ENCODE measurements at places on chromosomes 2 and 18.

- DNase-seq, result no peak
These were observed 3.4 kb downstream of the MZT2B start for GRCh38 chr2:130185436-130185835.

DNA sequence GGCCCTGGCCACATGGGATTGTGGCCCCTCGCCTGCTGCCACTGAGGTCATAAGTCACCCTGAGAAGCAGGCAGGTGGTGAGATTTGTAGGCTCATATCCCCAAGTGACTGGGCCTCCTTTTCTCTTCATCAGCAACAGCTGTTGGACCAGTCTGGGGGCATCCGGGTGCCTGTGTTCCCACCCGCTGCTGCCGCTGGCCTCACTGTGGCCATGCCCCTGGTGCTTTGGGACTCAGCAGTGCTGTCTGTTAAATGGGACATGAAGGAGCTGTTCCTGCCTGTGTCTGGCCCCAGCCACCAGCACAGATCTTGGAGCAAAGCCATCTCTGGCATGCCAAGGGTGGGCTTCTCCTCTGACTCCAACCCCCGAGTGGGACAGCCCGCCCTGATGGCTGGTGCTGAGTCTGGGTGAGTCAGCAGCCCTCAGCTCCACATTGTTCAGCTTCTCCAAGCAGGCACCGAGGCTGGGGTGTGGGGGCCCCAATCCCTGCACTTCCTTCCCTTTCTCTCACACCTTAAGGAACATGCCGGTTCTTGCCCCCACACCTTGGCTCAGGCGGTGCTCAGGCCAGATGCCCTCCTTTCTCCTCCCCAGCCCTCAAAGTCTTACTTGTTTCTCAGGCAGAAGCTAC, 207.9 kb downstream of the GLI2 start:
- DNase-seq, result no peak

DNA sequence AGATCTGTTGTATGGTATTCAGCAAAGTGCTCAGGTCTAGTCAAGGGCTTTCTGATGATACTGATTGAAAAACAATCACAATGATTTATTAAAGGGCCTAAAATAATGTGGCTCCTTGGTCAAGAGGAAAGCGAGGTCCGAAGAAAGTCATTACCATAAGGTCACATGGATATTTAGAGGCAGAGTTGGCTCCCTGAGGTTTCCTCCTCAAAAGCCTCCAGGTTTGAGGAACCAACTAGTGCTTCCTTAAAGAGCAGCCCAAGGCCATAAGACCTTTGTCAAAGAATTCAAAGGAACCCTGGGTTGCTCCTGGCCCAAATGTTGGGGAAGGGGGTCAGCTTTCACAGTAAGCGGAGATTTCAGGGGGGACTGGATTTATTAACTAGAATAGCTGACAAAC, 280.7 kb upstream of the ATP5MC3 start:
- DNase-seq, result no peak

GRCh38 chr2:66271777-66272176, 163.1 kb upstream of the MEIS1 start:
- DNase-seq, result no peak

DNA sequence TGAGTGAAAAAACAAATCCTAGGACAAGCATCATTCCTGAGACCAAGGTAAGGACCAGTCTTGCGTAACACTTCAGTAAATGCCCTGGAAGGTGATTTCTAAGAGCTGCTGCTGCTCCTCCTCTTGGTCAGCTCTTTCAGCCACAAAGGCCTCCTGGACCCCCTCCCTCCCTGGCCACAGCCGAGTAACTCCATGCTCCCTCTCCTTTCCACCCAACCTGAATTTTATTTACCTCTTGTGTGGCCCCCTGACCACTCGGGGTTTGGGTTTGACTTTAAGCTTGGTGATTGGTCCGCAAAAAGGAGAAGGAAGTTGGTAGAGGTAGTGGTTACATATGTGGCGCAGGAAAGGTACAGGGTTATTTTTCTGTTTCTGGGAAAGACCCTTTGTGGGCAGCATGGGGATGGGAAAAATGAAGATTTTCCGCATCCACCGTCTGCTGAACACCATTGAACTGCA, 9.2 kb downstream of the HTRA2 start:
- no peak for DNase-seq

DNA sequence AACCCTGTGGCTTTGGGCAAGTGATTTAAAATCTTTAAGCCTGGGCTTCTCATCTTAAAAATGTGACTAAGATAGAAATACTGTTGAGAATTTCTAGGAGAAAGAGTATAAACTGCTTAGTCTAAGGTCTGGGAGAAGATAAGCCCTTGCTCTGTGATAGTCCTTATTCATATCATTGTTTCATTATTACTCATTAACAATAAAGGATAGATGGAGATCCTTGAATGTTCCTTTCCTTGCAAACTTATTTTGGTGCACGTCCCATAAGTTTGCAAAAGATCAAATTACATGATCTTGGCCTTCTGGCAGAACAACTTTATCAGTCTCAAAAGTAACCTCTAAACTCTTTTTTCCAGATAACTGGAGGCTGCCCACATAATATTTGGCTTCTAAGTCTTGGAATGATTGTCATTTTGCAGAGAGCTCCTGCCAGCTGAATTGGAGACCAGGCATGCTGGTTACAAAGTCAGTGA, 138.3 kb downstream of the FAM124B start:
- no peak for DNase-seq

DNA sequence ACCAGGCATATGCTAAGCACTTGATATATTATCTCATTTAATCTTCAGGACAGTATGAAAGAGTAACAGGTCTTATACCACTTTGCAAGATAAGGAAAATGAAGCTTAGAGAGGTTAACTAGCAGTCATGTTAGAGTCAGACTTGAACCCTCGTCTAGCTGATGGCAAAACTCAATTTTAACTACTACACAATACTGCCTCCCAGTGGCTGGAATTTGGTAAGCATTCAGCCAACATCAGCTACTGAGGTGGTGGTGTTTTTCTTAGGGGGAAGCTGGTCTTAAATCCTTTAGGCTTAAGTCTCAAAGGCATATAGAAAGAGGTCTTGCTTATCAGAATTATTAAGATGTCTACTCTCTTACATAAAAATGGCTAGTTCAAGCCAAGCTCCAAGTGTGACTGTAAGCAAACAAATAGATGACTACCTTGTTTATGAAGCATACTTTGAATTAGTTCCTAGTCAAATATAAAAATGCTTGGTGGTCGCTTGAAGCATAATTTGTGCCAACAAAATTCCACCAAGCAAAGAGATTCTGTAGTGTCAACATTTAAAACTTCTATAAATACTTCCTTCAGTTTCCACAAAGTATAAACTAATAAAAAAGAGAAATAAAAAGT, 325.4 kb upstream of the FIGN start:
- DNase-seq, result no peak

DNA sequence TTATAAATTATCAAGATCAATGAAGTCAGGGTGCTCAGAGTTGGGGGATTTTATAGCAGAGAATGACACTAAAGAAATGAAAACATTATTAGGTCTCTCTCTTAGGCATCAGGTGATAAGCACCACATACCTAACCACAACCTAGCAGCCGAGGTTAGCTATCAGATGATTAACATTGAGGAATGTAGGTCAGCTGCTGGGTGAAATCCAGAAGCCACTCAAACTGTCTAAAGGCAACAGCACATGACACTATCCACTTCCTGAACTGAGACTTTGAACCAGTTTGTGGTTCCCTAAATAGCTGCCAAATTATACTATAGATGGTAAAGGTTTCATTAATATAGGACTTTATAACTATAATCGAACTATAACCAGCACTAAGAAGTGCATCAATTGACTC, 4.7 kb downstream of the EPG5 start:
- no peak for DNase-seq

- DNase-seq, result no peak
These were observed 13.6 kb downstream of the OTX1 start for GRCh38 chr2:63064197-63064596.

GRCh38 chr2:106284255-106284654, 90.2 kb upstream of the UXS1 start:
- DNase-seq, result no peak

DNA sequence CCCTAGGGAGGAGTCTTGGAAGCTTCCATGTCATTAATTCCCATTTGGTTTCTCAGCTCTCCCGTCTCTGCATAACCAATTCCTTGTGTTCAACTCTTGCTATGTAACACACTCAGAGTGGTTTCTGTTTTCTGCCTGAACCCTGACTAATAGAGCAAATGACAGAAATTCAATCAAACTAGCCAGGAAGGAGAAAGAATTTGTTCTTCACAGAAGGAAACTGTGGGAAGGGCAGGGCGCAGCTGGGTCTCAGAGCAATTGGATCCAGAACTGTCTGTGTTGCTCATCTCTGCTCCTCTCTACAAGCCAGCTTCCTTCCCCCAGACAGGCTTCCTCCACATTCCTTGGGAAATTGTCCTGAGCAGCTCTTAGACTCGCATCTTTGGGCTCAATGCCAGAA, 269.8 kb downstream of the TNS1 start:
- DNase-seq, result no peak
